Gastrocnemius medialis (tissue), 4 donors: ENCODE measurements at places on chromosomes 7 and 10. TPM values are rescaled to one million over a fixed set of nuclear protein-coding genes. Genes with fewer than 3 reads are reported as not detected.

The ENKUR gene
- total RNA-seq: not detected

The ANK3 gene
- 144 TPM for total RNA-seq

- H3K27me3 ChIP-seq: peaks cover 19% of the 10 kb centered on the region
- no peaks in the 10 kb centered on the region for H3K4me1 ChIP-seq
- H3K27ac ChIP-seq: no peak overlapping the region
Observed at GRCh38 chr7:50312250-50313162, 8.0 kb downstream of the IKZF1 start.

GRCh38 chr7:24825381-24825794 is 68.1 kb upstream of the GSDME start:
- no peak overlapping the region for H3K27ac ChIP-seq
- H3K36me3 ChIP-seq: no peaks in the 10 kb centered on the region
- H3K27me3 ChIP-seq: no peaks in the 10 kb centered on the region
- no peak overlapping the region for H3K4me3 ChIP-seq
- peaks cover 22% of the 10 kb centered on the region for H3K4me1 ChIP-seq
- DNase-seq: no peak

DNA sequence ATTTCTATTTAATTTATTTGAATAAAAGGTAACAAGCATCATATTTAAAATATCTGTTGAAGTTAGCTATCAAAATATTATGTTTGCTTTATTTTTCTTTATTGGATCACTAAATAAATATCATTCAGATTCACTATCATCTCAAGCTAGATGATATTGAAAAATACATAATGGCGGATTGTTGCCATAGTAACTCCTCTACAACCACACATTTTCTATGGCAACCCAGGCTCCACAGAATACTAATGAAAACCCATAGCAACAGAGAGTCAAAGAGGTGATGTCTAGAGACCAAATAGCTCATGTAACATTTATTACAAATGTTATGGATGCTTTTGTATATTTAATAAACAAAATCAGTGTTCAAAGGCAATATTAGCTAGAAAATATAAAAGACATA is 148.9 kb upstream of the CDK1 start:
- H3K27ac ChIP-seq: no peak overlapping the region
- H3K4me3 ChIP-seq: no peak overlapping the region
- no peaks in the 10 kb centered on the region for H3K36me3 ChIP-seq
- no peaks in the 10 kb centered on the region for H3K4me1 ChIP-seq

- no peak overlapping the region for H3K27ac ChIP-seq
- no peaks in the 10 kb centered on the region for H3K27me3 ChIP-seq
- H3K4me1 ChIP-seq: peaks cover 3% of the 10 kb centered on the region
Observed at GRCh38 chr7:47591655-47592572, 10.0 kb upstream of the TNS3 start.
